ENCODE measurements at places on chromosomes 1 and 21.

DNA sequence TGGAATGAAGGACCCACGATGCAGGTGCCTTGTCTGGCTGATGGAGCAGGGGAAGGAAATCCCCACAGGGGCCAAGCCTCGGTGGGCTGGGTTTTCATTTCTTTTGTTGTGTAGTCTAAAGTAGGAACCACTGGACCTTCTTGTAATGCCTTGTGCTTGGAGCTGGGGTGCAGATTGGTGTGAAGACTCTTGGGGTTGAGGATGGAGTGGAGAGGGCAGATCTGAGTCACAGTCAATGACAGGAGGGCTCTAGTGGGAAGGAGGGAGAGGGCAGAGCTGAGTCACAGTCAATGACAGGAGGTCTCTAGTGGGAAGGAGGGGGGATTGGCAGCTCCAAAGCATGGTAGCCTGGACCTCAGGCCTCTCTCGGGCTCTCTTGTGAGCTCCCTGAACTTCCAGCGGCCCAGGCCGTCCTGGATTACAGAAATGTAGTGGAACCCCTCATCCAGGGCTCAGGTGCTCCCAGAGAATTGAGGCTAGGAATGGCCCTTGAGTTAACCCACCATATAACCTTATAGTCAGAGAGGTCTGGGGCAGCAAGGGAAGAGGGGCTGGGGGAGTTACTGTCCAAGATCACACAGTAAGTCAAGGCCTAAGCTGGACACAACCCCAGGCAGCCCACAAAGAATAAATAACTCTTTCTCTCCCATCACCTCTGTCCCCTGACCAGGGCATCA, 313.8 kb downstream of the MATN1 start:
- DNase-seq: no peak

- DNase-seq: no peak
Observed at GRCh38 chr21:34668803-34669148, at the start of gene CLIC6. CLIC6 (plus strand) TSS chr21:34668994; CDS start chr21:34669389, 395 bp downstream.

DNA sequence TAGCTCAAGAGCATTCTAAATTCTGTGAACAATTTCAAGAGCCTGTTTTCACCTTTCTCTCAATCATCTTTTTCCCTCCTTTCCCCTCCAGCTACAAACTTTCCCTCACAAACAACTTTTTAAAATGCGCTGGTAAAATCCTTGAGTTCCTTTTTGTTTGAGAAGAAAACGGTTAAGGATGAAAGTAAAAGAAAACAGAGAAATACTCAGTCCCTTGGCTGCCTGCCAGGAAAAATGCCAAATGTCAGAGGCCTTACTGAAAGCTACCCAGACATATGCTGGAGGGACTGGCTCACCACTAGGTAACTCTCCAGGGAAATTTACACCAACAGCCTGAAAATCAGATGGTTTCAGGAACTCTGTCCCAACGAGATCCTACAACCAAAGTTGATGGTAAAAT, 11.0 kb upstream of the SERBP1 start:
- DNase-seq: no peak

DNA sequence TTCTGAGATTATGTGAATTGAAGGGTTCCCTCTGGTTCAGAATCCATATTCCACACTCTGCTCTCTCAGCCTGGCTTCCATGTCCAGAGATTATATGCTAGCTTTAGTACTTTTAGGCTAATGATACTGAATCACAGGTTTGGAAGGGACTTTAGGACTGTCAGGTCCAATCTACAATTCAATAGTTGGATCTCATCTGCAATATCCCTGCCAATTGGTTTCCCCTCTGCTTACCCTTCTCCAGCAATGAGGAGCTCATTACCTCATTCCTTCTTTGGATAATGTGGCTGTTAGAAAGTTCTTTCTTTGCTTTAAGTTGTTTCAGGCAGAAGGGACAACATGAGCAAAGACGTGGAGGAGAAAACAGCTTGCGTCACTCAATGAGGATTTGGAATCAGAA, 245.3 kb downstream of the PLPP3 start:
- no peak for DNase-seq

- no peak for DNase-seq
Observed at GRCh38 chr1:5580926-5581325, 411.3 kb downstream of the NPHP4 start.

DNA sequence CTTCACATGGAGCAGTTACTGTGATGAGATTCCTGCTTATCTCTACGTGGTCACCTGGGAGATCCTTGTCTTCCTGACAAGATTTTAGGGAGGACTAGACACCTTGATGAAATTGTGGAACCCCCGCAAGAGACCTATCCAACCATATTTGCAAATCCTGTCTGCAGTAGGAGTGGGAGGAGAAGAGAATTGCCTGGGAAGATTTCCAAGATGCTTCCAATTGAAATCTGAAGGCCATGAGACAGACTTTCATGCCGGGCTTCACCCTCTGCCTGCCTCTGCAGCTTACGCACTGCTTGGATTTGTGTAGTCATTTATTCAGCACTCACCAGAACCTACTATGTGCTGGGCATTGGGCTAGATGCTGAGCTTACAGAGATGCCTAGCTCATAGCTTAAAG, 106.6 kb downstream of the OMA1 start:
- no peak for DNase-seq

DNA sequence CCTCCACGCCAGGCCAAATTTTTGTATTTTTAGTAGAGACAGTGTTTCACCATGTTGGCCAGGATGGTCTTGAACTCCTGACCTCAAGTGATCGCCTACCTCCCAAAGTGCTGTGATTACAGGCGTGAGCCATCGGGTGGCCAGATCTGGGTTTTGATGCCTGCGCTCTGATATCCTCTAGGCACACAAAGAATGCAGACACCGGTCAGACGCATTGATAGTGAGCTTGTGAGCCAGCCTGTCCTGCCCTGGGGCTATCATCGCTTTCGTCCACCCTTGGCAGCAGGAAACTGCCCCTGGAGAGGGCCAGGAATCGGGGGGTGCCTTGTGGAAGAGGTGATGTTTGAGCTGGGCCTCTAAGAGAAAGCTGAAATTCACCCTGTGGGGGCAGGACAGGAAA, 4.0 kb downstream of the FBLIM1 start:
- no peak for DNase-seq

- no peak for DNase-seq
Observed at GRCh38 chr1:107105914-107106313, 34.9 kb upstream of the NTNG1 start.

- DNase-seq: no peak
Observed at GRCh38 chr21:36788120-36788638, 89.3 kb downstream of the SIM2 start.

DNA sequence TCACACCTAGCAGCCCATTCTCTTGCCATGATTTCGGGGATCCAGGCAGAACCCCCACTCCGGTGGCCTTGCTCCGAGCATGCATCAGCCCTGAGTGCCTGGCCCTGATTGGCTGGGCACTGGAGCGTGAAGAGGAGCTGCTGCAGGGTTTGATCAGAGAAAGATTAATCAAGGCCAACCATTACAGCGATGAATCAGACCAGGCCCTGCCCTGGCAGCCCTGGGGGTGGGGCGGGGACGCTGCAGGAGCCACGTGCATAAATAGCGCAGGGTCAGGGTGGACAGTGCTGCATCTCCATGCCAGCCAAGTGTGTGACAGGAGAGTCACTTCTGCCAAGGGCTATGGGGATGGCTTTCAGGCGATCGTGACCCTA, 3.4 kb upstream of the FAM131C start:
- DNase-seq: no peak

DNA sequence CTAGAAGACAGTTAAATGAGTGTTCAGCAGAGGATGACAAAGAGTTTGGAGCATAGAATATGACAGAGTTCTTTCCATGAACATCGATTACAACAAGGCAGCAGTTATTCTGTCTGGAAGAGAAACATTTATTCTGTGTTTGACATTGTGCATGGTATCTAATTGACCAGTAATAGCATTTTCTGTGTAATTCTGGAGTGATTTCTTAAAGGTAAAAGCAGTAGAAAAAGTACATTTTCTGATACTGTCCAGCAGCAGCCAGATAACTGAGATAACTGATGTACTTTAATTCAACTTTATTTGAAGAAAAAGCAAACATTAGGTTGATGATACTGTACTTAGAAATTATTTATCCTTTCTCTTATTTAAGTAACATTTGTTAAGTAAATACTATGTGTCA, 497.1 kb downstream of the AGBL4 start:
- DNase-seq: no peak

GRCh38 chr1:154745286-154745731, 124.8 kb downstream of the KCNN3 start:
- no peak for DNase-seq

DNA sequence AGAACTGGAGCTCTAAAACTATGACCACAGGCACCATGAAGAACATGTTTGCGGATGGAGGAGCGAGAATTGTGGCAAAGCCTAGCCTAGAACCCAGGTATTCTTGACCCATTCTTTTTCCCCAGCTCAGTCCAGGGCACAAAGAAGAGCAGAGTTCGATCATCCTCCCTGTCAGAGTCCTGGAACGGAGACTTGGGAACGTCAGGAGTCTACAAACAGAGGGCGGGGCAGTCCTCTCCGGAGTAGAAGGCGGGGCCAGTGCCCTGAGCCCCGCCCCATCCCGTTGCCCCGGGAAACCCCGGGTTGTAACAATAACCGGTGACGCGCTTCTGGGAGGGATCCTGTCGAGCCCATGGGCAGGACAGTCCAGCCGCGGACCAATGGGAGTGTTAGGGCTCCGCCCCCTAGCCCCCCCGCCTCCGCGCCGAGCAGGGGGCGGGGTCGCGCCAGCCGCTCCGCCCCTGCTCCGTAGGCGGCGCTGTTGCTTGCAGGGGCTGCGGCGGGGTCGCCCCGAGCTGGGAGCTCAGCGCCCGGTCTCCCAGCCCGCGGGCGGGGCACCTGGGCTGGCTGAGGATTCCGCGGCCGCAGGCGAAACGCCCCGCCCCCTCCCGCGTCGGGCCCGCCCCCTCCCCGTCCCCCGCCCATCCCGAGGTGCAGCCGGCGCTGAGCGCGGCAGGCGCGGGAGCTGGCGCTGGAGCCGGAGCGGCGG, at the start of gene FOXO6:
Gene FOXO6 (plus strand): TSS at position 649 of the 709 bp plus-strand sequence.
- peak; percentile 95 for DNase-seq

GRCh38 chr1:181166377-181167196, 78.1 kb downstream of the IER5 start:
- DNase-seq: peak; percentile 63

DNA sequence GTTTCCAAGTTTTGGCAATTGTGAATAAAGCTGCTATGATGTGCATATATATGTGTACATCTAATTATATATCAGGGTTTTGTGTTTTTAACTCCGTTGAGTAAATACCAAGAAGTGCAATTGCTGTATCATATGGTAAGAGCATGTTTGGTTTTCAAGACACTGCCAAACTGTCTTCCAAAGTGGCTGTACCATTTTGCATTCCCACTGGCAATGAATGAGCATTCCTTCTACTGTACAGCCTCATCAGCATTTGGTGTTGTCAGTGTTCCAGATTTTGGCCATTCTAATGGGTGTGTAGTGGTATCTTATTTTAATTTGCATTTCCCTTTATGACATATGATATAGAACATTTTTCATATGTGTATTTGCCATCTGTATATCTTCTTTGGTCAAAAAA, 246.3 kb downstream of the USH2A start:
- DNase-seq: no peak

DNA sequence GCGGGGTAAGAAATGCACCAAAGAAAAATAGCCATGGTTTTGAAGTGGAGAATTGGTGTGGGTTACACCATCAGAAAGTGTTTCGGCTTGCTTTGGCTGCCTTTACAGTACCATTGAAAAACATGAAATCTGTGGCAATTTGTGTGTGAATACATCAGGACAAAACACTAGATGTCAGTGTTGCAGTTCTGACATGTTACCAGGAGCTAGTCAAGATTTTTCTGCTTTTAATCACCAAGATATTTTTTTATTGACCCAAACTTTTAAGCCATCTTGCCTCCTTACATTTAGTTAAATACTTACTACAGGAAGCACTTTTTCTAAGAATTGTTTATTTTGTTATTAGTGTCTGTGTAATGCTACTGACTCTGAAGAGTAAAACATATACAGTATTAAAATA, 14.3 kb downstream of the RRP15 start:
- no peak for DNase-seq

GRCh38 chr21:42655796-42656770, 2.7 kb downstream of the PDE9A start:
- DNase-seq: no peak

DNA sequence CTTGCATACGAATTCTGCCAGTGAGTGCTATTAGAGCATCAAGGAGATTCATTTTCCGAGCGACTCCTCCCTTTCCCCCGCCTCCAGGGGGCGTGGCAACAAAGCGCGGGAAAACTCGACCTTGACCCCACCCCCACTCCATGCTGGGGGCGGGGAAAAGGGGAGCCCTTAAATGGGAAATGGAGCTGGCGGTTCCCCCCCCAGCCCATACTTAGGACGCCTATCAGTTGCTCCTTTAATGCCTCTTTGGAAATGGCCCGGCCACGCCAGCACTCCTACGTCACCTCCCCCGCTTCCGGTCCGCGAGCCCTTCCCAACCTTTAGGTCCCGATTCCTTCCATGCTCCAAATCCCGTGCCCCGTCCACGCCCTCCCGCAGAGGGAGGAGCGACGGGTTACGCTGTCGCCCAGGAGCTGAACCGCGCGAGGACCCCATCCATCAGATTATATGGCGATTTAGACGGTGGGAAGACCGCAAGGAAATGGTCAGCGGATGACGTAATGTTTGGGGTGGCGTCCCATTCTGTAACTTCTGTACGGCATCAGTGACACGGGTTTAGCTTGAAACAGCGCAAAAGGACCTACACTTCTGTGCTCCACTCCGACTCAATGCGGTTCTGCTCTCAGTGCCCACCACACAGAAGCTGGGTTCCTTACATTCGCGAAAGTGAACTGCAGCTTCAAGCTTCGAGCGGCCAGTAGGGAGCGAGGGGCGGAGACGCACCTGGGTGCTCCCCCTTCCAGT, 702 bp upstream of the ZNF687 start:
- peak; percentile 94 for DNase-seq

DNA sequence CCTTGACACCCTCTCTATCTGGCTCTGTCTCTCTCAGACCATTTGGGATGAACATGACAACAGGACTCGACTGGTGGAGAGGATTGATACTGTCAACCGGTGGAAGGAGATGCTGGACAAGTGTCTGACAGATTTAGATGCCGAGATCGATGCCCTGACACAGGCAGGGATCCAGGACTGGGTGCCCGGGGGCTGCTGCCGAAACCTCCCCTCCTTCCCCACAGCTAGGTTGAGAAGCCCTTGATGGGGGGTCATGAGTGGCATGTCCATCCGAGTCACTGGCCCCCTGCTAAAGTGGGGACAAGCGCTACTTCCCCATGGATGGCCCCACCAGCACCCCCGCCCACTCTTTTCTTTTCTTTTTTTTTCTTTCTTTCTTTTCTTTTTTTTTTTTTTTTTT, 1.2 kb downstream of the TEKT2 start:
- no peak for DNase-seq

DNA sequence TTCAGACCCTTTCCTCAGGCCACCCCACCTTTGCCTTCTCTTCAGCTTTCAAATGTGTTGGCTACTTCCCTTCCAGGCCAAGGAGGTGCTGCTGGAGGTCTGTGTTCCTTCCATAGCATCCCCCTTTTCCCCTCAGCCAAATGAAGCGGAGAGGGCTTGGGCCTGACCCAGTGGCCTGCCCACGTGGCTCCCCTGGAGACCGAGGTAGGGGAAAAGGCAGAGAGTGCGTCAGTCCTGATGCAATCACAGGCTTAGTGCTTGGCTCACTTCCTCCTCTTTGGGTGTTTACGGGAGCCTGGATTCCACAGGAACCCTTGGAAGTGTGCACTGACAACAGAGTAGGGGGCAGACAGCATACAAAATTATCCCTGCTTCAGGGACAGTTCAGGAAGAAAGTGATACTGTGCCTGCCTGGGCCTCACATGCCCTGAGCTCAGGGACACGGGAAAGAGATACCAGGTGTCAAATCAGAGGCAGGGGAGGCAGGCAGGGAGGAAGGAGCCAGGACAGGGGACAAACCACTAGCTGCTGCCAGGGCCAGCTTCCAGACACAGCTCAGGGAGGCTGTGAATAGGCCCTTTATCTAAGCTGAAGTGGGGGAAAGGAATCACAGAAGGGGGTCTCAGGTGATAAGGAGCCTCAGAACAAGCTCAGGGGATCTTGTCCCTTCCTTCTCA, 16.6 kb upstream of the PTP4A2 start:
- DNase-seq: no peak

All from right renal pelvis (tissue), 4 donors.